G401 (cell line): ENCODE measurements at places on chromosomes 2 and 18.
A peak's percentile ranks its signal among the peaks of the same experiment; 100 is the strongest.

DNA sequence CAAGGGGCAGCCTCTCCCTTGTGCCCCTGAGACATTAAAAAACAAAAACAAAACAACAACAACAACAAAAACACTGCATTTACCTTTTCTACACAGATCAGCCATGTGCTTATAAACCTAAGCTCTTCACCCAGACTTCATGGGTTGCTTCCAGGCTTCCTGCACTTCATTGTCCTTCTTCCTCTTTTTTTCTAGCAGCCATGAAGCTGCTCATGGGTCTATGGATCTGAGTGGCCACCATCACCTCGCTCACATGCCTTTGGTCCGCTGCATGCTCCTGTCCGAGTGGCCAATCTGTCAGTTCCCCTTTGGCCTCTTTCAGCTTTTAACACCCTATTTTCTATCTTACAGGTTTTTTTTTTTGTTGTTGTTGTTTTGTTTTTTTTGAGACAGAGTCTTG, 9.0 kb upstream of the TET3 start:
- DNase-seq = no peak

DNA sequence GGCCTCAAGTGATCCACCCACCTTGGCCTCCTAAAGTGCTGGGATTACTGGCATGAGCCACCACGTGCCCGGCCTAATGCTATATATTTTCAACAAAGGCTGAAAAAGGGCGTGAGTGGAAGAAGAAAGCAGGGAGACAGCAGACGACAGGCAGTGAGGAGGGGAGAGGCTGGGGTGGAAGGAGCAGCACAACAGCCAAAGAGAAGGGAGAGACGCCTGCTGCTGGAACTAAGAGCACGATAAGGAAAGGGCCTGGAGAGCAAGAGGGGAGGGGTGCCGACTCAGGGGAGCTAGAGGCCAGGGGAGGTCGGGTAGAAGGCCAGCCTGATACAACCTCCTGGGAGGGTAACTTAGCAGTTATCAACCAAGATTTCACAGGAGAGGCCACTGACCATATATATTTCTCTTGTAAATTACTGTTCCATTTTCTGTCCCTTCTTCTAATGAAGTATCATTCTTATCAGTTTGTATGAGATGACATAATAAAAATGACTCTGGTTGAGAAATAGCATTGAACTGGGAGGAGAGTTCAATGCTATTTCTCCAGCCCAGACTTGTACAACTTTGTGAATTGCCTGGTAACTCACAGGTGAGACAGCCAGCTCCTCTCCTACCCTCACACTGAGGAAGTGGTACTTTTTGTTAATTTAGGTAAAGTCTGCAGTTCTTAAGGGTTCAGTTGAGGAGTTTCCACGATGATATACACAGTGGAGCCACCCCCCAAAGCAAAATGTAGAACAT, 5.8 kb upstream of the RNU4ATAC start:
- no peak for DNase-seq

GRCh38 chr2:168607992-168608391, 151.9 kb downstream of the CERS6 start:
- peak; percentile 50 for DNase-seq

DNA sequence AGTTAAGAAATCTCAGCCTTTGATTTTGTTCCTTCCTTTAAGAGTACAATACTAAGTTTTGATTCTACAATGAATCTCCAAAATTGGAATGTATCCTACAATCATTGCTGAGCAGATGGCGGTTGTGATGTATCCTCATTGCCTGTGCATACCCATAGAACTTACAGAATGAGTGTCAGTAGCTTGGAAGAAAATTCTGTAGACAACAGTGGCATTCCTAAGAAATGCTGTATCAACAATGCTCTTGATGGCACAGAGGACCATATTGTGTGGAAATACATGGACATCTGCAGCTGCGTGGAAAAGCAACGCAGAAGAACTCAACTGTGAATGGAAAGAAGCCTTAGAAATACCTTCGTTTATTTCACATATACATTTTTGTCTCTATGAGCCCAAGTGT, 30.2 kb downstream of the GAREM1 start:
- peak; percentile 56 for DNase-seq

DNA sequence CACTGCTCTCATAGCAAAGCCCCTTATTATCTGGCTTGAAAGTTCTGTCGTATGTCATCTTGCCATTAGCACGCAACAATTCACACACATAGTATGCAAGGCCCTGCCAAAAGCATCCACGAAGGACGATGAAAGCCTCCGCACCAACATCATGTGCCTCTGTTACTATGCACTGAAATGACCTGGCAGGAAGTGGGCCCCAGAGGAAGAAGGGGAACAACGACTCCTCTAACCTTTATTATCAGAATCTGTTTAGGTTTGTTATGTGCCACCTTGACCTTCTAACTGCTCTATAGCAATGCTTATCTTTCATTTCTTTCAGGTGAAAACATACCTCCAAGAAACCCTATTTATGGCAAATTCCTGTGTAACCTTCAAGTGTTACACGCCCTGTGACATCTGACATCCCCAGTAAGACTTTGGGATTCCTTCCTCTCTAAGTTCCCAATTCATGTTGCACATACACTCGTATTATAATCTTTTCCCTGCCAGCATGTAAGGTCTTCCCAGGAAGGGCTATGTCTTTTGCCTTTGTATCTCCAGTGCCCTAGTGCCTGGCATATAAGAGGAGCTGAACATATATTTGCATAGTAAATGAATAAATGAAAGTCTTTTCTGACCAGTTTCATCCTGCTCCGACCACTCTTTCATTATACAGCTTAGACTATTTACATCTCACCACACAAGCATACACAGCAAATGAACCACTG, 7.0 kb upstream of the NDUFV2 start:
- no peak for DNase-seq

GRCh38 chr18:4441098-4441497, 14.0 kb downstream of the DLGAP1 start:
- peak; percentile 45 for DNase-seq

DNA sequence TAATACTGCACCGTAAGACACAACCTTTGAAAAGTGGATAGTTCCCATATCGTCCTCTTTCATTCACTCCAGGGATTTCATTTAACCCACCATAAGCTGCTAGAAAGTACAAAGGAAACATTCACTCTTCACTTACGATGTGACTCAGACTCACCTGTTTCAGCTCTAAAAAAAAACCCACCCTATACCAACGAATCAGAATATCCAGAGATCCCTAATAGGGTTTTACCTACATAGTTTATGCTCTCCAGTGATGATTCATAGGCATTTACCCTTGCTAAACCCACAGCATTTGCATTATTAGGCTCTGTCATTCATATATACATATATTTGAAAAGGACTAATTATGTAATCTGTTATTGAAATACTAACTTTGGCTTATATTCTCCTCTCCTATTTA, 60.2 kb downstream of the PRPF40A start:
- DNase-seq = no peak

DNA sequence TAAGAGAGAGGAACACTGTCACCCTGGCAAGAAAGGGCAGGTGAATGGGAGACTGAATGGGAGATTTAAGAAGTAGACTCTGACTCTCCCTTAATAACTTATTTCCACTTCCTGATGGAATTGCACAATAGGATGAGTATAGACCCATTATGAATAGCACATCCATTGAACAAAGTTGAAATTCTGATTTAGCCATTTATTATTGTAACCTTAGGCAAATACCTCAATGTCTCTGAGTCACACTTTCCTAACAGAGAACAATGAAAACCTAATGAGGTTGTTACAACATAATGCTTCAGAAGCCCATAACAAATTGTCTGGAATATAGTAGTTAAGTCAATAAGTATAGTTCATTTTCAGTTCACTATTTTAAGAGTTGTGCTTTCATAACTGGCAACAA, 78.9 kb downstream of the NRXN1 start:
- no peak for DNase-seq

GRCh38 chr2:94997981-94998930, 27.3 kb upstream of the MAL start:
- DNase-seq = no peak

DNA sequence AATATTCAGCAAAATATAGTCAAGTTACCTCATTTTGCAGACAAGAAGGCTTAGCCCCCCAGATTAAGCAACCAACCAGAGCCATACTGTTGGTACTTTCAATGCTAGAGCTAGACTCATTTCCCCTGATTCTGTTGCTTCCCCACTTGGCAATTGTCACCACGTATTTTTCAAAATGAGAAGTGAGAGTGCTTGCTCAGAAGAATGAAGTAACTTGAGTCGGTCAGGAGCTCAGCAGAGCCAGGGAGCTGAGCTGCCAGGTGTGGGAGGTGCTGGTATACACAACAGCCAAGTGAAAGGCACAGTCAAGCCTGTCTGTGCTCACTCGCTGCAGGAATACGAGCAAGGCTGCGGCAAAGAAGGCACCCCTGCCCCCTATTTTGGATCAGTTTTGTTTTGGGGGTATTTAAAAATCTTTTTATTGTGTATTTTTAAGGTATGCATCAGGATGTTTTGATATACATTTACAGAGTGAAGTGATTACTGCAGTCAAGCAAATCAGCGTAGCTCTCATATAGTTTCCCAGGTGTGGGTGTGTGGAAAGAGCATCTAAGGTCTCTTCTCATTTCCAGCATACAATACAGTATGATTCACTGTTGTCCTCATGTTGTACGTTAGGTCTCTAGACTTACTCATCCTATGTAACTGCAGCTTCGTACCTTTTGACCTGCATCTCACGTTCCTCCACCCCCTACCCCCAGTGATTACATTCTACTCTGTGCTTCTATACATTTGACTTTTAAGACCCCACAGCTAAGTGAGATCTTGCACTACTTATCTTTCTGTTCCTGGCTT, 62.4 kb downstream of the MRPS9 start:
- DNase-seq = no peak

DNA sequence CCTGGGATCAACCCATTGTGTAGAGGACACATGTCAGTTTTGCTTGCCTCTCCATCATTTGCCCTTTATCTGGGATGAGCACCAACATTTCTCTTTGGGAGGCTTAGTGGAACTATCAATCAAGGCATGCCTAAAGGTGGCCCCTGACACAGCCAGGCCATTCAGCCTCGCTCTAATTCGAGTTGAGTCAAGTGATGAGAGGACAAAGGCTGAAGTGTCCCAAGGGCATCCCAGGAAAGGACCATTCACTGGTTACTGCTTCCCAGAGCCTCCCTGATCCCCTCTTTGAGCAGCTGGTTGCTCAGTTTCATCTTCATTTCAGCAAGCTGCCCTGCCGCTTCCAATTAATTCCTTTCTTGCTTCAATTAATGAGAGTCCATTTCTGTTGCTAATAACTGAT, 63.5 kb downstream of the DNER start:
- DNase-seq = no peak

GRCh38 chr2:84799772-84800171, 81.1 kb downstream of the TRABD2A start:
- no peak for DNase-seq

- DNase-seq = peak; percentile 43
Measured at GRCh38 chr2:97870396-97870843, 125.3 kb downstream of the TMEM131 start.
